ENCODE measurements at places on chromosomes 7 and 10. TPM values are rescaled to one million over a fixed set of nuclear protein-coding genes. Genes with fewer than 3 reads are reported as not detected.

POLR2J2 gene
- 4.4 TPM for polyA plus RNA-seq

SMKR1 gene
- polyA plus RNA-seq, result 4.9 TPM

ANKRD22 gene
- polyA plus RNA-seq, result 0.44 TPM

C10orf90 gene
- polyA plus RNA-seq, result 0.88 TPM

GRCh38 chr7:120926943-120927346 is 23.6 kb upstream of the ING3 start:
- DNase-seq, result no peak

DNA sequence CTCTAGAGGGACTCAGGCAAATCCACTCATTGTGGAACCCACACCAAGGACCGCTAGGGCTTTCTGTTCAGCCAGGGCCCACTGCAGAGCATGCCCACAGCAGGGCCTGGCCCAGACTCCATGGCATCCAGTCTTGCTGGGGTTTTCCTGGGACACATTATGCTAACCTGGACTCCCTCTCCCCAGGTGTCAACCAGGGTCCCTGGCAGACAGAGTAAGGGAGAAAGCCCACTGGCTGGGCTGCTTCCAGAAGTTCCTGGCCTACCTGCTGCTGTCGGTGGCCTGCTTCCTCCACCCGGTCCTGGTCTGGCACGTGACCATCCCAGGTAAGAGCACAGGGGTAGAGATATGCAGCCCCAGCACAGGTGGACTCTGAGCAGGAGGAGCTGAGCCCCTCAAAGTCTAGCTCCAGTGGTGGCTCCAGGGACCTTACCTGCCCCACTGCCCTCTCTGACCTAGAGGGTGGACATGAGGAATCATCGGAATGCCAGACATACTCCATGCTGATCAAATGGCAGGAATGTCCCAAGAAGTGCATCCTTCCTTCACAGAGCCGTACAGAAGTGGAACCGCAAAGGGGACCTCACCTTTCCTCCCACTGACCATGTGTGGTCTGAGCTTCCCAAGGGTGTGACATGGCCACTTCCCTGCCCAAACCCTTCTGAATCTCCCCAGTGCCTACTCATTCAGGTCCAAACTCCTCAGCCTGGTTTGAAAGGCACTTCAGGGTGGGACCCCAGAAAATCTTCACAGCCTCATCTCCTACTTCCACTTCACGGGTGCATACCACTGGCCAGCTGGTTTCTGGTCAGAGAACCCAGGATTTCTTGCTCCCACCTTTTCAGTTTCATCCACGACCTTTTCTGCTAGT is 22.5 kb downstream of the TMEM72 start:
- no peak for DNase-seq

DNA sequence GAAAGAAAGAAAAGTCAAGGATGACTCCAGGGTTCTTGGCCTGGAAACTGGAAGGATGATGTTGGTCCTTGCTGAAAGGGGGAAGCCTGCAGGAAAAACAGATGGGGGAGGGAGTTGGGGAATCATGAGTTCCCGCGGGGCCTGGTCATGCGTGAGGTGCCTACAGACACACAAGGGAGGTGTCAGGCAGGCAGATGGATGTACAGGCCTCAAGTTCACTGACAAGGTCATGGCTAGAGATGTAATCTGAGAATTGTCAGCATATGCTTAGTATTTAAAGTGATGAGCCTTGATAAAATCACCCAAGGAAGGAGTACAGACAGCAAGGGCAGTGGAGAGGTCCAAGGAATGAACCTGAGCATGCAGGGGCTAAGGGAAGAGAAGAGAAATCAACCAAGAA is 46.8 kb downstream of the DLG5 start:
- DNase-seq, result peak; percentile 26

- DNase-seq, result no peak
Measured at GRCh38 chr10:60973086-60973485, 29.1 kb upstream of the RHOBTB1 start.

GRCh38 chr10:128147064-128147463 is 20.8 kb upstream of the MKI67 start:
- DNase-seq, result no peak

- no peak for DNase-seq
Measured at GRCh38 chr10:77756319-77757232, 119.0 kb upstream of the KCNMA1 start.

DNA sequence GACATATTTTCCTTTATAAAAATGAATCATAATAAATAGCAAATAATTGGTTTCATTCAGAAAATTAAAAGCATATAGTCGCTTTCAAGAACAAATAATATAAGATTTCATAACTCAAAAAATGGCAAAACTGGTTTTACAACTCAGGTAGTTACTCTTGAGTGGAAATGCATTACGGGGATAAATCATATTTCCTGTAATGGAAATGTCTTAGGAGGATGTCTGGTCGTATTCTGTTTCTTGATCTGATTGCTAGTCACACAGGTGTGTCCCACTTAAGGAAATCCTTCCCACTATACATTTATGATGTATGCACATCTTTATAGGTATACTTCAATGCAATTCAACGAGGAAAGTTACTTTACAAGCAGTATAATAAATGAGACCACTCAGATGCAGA is 20.7 kb downstream of the NRAP start:
- DNase-seq, result no peak

DNA sequence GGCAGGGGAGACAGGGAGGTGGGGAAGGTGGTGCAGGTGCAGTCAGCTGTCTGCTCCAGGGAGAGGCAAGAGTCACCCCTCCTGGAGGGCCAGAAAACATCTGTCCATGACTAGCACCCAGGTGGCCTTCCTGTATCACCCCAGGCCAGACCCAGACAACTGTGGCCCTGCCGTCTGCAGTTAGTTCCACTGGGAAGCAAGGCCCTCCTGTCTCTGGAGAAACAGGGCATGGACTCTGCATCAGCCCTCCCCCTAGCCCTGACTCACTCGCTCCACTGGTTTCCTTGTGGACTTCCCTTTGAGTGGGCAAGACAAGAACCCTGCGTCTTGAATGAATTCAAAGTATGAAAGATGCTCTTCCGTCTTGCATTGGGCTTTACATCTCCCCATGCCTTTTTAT is 12.6 kb downstream of the TBATA start:
- no peak for DNase-seq

- no peak for DNase-seq
Measured at GRCh38 chr10:73054286-73054685, 42.4 kb downstream of the P4HA1 start.

DNA sequence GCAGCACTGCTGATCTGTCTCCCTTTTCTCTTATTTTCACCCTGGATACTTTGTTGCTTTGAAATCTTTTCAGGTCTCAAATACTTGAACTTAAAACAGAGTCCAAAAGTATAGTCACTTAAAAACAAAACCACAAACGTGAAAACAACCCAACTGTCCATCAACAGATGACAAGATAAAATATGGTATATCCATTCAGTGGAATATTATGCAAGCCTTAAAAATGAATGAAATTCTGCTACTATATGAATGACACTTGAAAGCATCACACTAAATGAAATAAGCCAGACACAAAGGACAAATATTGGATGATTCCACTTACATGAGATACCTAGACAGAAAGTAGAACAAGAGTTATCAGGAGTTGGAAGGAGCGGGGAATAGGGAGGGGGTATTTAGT is 44.7 kb upstream of the EFCAB10 start:
- no peak for DNase-seq

GRCh38 chr7:155283565-155284194 is 14.0 kb upstream of the INSIG1 start:
- DNase-seq, result no peak

GRCh38 chr7:155750255-155751125 is 61.8 kb downstream of the SHH start:
- DNase-seq, result no peak

DNA sequence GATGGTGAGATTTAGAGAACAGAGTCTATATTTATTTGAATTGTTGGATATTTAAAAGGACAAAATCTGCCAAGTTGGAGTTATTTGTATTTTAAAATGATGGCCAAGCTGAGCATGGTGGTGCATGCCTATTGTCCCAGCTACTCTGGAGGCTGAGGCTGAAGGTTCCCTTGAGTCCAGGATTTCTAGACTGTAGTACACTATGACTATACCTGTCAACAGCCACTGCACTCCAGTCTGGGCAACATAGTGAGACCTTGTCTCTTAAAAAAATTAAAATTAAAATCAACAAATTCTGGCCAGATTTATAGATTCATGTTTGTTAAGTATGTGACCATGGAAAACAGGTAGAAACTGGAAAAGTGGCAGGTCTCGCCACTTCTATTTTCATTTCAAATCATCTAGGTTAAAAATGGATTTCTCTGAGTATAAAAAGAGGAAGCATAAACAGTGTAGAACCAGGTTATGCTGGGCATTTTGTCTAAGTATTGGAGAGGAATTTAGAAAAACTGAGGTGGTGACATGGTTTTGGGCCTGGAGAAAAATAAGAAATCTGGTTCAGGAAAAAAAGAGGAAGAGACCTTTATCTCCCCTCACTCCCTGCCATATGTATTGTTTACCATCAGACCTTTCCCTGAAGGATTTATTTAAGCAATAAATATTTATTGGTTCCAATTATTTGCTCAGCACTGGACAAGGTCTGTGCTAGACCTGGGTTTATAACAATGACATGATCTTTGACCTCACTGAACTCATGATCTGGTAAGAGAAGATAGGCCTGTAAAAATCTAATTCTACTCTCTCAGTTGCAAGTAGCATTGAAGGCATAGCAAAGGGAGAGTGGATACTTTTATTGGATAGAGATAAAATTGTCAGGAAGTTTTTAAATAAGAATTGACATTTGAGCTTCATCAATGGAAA is 134.2 kb downstream of the TSPAN12 start:
- DNase-seq, result no peak

DNA sequence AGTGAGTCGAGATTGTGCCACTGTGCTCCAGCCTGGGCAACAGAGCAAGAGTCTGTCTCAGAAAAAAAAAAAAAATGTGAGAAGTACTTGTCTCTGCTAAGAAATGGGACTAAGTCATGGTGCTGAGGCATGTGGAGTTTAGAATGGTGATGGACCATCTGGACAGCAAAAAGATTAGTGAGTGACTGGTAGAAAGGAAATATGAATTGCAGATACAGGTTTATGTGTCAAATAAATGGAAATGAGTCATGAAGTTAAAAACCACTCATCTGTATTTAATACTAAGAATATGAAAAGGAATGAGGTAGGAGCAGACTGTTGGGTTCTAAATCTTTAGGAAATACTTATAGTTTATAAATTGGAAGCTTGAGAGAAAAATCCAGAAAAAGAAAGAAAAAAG is 625.7 kb upstream of the ANKRD30A start:
- DNase-seq, result no peak

DNA sequence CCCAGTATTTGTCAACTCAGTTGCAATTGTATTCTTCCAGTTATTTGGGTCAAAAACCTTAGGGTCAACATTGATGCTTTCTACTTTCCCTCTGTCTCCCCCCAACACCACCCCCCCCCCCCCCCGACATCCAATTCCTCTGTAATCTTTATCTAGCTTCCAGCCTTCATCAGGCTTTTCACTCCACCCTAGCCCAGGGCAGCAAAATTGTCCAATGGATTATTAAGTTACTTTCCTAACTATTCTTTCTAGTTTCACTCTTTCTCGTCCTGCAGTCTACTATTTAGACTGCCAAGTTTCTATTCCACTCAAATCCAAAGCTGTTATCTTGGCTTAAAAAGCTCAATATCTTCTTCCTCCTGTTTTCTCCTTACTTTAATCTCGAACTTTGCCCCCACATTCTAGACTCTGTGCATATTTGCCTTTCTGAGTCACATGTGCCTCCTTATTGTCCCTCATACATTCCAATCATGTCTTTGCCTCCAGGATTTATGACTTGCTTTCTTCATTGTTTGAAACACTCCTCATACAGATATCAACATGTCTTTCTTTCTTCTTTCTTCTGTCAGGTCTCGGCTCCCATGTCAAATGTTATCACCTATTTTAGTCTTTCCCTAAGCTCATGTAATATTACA is 196.6 kb upstream of the TMEM196 start:
- no peak for DNase-seq

DNA sequence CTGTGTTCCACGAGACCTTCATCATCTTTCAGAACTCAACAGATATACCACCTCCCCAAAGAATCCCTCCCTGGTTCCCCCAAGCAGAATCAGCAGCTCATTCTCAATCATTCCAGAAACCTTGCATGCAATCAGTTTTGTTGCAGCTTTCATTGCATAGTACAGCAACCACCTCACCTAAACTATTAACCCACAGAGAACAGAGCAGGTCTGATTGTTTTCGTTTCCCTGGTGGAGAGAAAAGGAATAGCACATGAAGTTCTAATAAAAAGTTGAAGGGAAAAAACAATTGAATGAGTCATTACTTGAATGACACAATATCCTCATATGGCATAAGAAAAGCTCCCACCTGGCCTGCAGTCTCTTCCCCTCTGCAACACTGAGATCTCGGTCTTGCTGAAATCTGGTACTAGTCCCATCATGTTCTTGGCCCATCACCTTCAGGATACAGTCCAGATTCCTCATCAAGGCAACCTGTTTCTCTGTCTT is 147.1 kb upstream of the GDF10 start:
- no peak for DNase-seq
